Activated T-helper 2 cell treated with anti-CD3 and anti-CD28 coated beads, Interferon-gamma antibody, Interleukin-2, Interleukin-4, amounts not matched to agents 10 μg/mL and 5 μg/mL and 100 μg/mL, durations not matched to agents 14 hours and 24 hours and 36 hours (primary cell): ENCODE measurements at places on chromosomes 7 and 10. TPM values are rescaled to one million over a fixed set of nuclear protein-coding genes. Genes with fewer than 3 reads are reported as not detected.
A peak's percentile ranks its signal among the peaks of the same experiment; 100 is the strongest.

DNA sequence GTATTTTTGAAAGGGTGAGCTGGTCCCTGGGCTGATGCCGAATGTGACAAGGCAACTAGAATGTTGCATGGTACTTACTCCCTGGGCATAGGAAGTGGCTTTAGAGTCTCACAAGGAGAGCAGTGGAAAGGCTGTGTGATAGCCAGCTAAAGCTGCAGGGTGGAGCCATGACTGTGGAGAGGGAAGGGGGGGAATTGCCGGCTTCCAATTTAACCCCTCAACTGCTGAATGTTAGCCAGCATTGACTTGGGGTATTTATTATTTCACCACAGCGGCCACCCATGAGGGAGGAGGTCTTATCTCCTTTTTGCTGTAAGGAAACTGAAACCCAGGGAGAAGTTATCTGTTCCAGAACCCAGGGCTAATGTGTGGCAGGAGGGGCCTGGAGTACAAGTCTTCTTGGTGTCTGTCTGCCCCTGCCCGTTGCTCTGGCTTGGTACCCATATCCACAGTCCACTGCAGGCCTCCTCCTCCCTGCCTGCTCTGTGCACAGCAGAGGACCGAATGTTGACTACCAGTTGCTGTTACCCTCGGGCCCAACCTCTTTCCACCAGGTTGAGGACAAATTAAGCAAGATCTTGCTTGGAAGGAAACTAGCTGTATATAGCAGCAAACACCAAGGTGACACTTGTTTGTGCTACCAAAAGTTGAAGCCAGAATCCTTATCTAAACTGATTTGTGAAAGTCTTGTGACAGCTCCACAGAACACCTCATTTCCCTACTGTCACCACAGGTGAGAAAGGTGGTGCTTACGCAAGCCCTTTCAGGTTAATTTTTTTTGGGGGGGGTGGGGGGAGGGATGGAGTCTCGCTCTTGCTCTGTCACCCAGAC lies 37.6 kb downstream of the WBP1L start:
- no peak for DNase-seq
- no peaks in the 10 kb centered on the region for H3K27me3 ChIP-seq
- H3K4me3 ChIP-seq: no peak overlapping the region
- H3K27ac ChIP-seq: no peak overlapping the region
- peaks cover 7% of the 10 kb centered on the region for H3K4me1 ChIP-seq

DNA sequence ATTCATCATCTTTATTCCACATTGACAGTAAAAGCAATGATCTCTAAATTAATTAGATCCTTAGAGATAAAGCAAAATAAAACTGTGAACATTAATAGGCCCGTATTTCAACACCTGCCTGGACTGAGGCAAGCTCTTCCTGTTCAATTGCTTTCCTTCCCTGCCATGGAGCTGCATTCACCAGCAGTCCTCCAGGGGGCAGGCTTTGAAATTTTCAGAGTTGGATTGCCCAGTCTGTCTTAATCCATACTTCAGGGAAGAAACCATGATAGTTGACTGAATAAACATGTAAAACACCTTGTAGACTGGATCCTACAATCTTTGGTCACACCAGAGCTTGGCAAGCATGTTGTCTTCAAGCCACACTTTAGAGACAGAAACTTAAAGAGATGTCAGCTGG lies 936.6 kb downstream of the NRG3 start:
- no peak for DNase-seq
- H3K4me1 ChIP-seq: no peaks in the 10 kb centered on the region
- no peaks in the 10 kb centered on the region for H3K27me3 ChIP-seq
- no peak overlapping the region for H3K27ac ChIP-seq
- H3K4me3 ChIP-seq: no peak overlapping the region

GRCh38 chr7:105723572-105723971 lies 142.3 kb upstream of the EFCAB10 start:
- H3K4me3 ChIP-seq: no peak overlapping the region
- DNase-seq: no peak
- no peak overlapping the region for H3K27ac ChIP-seq
- peaks cover 1% of the 10 kb centered on the region for H3K4me1 ChIP-seq
- H3K27me3 ChIP-seq: no peaks in the 10 kb centered on the region
- H3K36me3 ChIP-seq: no peaks in the 10 kb centered on the region

- H3K4me3 ChIP-seq: no peak overlapping the region
- H3K4me1 ChIP-seq: peaks cover 10% of the 10 kb centered on the region
- no peak overlapping the region for H3K27ac ChIP-seq
- no peaks in the 10 kb centered on the region for H3K27me3 ChIP-seq
- peaks cover 2% of the 10 kb centered on the region for H3K36me3 ChIP-seq
- no peak for DNase-seq
Measured at GRCh38 chr10:60522617-60523016, 132.9 kb upstream of the ANK3 start.

DNA sequence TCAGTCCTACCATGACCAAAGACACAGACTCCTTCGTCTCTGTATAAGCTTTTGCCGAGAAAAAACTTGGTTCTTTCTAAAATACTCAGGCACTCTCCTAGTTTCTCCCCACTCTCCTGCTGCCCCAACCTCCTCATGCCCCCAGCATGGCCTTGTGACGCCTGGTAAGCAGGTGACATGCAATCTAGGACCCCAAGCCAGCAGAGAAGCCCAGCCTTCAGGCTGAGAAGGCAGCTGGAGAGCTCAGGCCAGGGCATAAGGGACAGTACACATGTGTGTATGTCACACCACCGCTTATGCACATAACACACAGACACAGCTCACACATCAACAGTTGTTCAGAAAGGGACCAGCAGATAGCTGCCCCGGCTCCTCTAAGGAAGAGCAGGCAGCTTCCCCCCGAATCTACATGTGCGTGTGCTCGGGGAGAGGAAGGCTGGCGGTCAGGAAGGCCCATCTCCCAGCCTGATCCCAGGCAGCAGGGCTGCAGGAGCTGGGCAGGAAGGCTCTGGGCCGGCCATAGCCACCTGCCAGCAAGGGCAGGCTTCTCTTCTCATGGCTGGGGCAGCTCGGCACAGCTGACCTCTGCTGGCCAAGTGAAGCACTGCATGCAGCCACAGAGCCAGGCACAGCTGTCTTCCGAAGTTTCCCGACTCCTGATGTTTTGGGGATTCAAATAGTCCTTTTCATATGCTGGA lies 8.5 kb downstream of the DDX56 start:
- peaks cover 8% of the 10 kb centered on the region for H3K4me1 ChIP-seq
- H3K36me3 ChIP-seq: peaks cover 62% of the 10 kb centered on the region
- DNase-seq: peak; percentile 42
- H3K27ac ChIP-seq: peak overlapping the region; percentile 35

GRCh38 chr7:76262683-76263402 lies 39.6 kb upstream of the HSPB1 start:
- H3K4me3 ChIP-seq: no peak overlapping the region
- no peak for DNase-seq
- H3K27ac ChIP-seq: no peak overlapping the region
- no peaks in the 10 kb centered on the region for H3K36me3 ChIP-seq
- peaks cover under 1% of the 10 kb centered on the region for H3K4me1 ChIP-seq

GRCh38 chr10:61837755-61838171 lies 63.7 kb upstream of the ARID5B start:
- no peak overlapping the region for H3K4me3 ChIP-seq
- H3K27me3 ChIP-seq: no peaks in the 10 kb centered on the region
- DNase-seq: no peak
- no peak overlapping the region for H3K27ac ChIP-seq
- no peaks in the 10 kb centered on the region for H3K36me3 ChIP-seq
- H3K4me1 ChIP-seq: peaks cover 25% of the 10 kb centered on the region

DNA sequence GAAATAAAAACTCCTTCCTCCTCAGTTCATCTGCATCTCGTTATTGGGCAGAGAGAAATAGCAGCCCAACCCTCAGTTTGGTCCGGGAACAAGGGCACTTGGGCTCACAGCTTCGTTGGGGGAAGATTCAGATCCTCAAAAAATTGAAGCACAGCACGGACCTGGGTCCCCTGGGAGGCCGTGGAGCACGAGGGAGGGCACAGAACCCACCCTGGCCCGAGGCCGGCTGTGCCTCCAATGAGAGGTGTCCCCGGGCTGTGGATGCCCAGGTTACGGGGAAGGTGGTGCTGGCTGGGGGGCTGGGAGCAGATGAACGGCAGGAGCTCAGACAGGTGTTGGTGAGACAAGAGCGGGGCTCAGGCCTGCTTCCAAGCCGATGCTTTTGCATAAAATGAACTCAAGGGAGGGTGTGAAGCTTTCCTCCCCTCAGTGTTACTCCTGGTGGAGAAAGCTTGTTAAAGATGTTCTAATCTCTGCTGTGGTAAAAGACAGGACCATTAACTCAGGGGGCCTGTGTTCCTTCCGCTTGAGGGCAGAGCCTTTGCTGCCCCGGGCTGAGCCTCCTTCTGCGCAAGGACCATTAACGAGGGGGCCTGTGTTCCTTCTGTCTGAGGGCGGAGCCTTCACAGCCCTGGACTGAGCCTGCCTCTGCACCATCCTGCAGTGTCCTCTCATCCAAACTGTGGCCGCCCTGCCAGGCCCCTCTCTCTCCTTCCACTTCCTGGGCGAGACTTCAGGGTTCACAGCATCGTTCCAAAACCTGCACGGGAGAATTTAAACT lies 302.2 kb downstream of the ADARB2 start:
- no peak overlapping the region for H3K4me3 ChIP-seq
- H3K27ac ChIP-seq: no peak overlapping the region
- no peaks in the 10 kb centered on the region for H3K27me3 ChIP-seq
- H3K4me1 ChIP-seq: no peaks in the 10 kb centered on the region

- no peak for DNase-seq
- peaks cover 11% of the 10 kb centered on the region for H3K27me3 ChIP-seq
- no peak overlapping the region for H3K27ac ChIP-seq
- no peaks in the 10 kb centered on the region for H3K36me3 ChIP-seq
Measured at GRCh38 chr7:111756687-111757178, 194.4 kb upstream of the IMMP2L start.

GRCh38 chr10:68049289-68050078 lies 25.6 kb downstream of the HERC4 start:
- no peak overlapping the region for H3K4me3 ChIP-seq
- H3K36me3 ChIP-seq: peaks cover 14% of the 10 kb centered on the region
- no peak overlapping the region for H3K27ac ChIP-seq
- H3K27me3 ChIP-seq: no peaks in the 10 kb centered on the region

- no peaks in the 10 kb centered on the region for H3K27me3 ChIP-seq
- H3K4me3 ChIP-seq: no peak overlapping the region
- no peaks in the 10 kb centered on the region for H3K36me3 ChIP-seq
- DNase-seq: no peak
- no peaks in the 10 kb centered on the region for H3K4me1 ChIP-seq
- H3K27ac ChIP-seq: no peak overlapping the region
Measured at GRCh38 chr7:8579661-8580194, 146.3 kb downstream of the NXPH1 start.

GRCh38 chr10:97583476-97583875 lies 713 bp upstream of the HOGA1 start:
- no peak overlapping the region for H3K4me3 ChIP-seq
- H3K27ac ChIP-seq: no peak overlapping the region
- no peak for DNase-seq
- no peaks in the 10 kb centered on the region for H3K4me1 ChIP-seq
- H3K36me3 ChIP-seq: no peaks in the 10 kb centered on the region
- H3K27me3 ChIP-seq: peaks cover 2% of the 10 kb centered on the region

The FFAR4 gene
- not detected in 2 replicates for total RNA-seq

The POLR2J2 gene
- total RNA-seq: 13.9 and 17.3 TPM in 2 replicates

The PCLO gene
- total RNA-seq: not detected in 2 replicates

The MCM10 gene
- total RNA-seq: 73.3 and 78.5 TPM in 2 replicates

The PPP1R3C gene
- total RNA-seq: 0.14 and 0.21 TPM in 2 replicates
